Kidney tubule cell (primary cell): ENCODE measurements at places on chromosomes 12 and 14.

DNA sequence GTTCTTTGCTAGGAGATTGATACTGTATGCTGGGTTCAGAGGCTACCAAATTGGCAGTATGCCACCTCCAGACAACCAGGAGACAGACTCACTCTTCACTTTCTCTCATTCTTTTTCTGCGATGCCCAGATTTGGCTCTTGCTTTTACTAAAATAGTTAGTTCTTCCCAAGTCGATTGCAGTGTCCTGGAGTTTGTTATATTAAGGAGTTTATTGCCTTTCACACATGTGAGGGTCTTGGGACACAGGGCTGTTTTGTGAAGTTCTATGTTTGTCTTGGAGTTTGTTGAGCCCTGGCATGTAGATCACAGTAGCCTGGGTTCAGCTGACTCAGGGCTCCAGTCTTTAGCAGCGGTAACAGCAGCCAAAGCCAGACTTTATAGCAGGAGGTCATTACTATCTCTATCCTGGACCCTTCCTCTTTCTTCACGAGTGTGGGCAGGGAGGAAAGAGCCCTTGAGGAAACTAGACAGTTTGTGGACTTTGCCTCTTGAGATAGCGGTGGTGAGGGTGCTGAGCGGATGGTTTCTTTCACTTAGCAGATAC, 1.6 kb downstream of the MLEC start:
- peak; percentile 43 for DNase-seq

DNA sequence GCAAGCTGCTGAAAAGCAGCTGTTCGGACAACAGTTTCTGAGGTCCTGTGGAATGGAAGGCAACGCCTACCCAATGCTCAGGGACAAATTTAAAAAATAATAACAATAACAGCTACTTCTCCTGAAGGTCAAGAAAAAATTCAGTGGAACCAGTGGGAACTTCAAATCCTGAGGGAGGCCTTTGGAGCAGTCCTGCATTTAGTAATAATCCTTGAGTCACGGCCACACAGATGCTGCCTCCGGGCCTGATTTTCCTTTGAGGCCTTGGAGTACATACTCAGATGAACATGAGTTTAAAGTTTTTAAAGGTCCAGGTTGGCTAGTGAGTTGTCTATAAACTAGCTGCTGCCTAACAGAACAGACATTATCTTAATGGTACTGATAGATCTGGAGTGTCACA, 268.0 kb downstream of the MSRB3 start:
- no peak for DNase-seq

- DNase-seq: no peak
These were observed 21.8 kb downstream of the SH2B3 start for GRCh38 chr12:111427417-111428074.

DNA sequence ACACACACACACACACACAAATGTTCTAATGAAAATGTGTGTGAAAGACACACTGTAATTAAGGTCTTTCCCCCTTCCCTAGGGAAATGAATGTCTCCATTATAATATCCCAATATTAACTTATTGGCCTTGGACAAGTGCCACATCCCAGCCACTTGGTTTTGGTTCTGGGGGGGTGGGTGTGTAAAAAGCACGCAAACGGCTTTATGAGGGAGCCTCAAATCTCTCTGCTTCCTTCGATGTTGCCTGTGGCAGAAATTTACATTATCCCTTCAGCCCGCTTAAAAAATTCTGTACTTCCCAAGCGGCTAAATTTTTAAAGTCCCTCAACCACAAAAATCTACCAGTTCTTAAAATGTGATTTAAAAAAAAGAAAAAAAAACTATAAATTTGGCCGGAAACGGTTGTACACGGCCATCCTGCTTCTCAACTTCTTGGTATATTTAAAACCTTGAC, 432 bp downstream of the C14orf93 start:
- DNase-seq: no peak

DNA sequence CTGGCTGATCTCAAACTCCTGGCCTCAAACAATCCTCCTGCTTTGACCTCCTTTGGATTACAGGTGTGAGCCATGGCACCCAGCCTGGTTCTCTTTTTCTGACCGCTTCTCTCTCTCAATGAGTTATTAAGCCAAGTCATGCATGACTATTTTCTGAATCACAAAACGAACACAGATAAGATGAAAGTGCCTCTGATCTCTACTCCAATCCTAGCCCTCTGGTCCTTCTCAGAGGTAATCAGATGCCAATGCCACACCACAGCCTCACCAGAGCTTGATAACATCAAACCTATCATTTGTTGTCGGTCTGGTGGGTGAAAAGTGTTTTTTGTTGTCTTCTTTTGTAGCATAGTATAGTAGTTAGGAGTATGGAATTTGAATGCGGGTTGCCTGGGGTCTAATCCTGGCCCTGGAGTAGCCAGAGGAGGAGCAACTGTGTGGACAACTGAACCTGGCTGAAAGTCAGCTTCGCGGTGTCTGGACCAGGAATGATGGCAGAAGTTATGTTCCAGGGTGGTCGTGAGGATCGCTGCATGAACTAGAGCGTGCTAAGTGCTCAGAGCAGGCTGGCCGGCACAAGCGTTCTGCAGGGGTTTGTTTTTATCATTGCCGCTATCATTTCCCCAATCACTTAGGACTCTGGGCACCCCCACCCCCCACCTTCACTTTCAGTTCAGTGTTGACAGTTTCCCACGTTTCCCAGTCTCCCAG, 77.9 kb downstream of the SPRING1 start:
- DNase-seq: peak; percentile 47

DNA sequence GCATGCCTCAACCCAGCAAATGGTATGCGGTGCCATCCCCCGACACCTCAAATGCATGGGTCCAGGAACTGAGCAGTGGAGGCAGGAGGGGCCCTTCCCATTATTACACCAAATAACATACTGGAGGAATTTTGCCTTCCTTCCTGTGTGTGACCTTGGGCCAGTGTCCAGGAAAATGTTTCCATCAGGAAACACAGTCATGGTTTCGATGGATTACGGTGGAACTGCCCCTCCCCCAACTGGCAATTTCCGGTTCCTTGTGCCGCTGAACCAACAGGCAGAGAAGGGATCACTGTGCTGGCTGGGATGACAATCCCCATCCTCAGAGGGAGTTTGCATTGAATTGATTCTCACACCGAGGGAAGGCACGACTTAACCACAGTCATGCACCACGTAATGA, 9.1 kb upstream of the CDC42BPB start:
- DNase-seq: peak; percentile 82

GRCh38 chr12:124663206-124663605, 95.8 kb upstream of the NCOR2 start:
- no peak for DNase-seq

DNA sequence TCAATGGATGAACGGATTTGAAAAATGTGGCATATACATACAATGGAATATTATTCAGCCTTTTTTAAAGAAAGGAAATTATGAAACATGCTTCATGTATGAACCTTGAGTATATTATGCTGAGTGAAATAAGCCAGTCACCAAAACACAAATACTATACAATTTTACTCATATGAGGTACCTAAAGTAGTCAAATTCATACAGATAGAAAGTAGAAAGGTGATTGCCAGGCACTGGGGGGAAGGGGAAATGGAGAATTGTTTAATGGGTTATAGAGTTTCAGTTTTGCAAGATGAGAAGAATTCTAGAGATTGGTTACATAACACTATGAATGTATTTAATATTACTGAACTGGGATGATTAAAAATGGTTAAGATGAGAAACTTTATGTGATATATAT, 171.4 kb downstream of the TMTC3 start:
- no peak for DNase-seq

DNA sequence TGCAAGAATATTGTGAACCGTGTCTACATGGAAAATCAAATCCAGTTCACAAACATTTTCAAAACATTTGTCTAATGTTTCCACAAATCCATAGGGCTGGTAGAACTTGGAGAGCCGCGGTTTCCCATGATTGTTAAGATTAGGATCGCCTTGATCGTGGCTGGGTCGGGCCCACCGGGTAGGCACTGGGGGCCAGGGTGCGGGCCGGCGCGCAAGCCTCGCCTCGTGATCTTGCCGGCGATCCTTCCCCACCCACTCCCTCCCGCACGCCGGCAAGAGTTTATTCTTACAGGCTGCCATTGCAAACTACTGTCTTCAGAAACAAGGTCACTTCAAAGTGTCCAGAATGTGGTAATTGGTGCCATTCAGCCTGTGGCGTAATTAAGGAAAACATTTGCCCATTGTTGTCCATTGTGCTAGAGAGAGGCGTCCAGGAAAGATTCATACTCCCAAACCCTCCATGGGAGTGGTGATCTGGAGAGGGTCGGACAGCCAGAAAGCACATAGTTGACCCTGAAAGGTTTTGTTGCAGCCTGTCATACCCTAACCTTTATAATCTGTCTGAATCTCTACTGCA, 95.5 kb downstream of the BORCS5 start:
- DNase-seq: no peak

- DNase-seq: no peak
These were observed 274.1 kb downstream of the PCNX1 start for GRCh38 chr14:71181215-71182003.

DNA sequence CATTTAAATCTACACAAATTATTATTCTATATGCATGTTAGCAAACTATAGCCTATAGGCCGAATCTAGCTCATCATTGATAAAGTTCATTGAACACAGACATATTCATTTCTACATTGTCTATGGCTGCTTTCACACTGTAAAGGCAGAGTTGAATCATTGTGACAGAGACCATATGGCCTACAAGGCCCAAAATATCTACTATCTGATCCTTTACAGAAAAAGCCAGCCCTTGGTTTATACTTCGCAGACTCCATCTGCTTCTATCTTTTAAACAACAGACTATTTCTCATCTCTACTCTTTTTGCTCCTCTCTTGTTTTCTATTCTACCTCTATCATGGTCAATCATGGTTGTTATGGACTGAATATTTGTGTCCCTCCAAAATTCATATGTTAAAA, 190.7 kb downstream of the EXOC5 start:
- DNase-seq: no peak

DNA sequence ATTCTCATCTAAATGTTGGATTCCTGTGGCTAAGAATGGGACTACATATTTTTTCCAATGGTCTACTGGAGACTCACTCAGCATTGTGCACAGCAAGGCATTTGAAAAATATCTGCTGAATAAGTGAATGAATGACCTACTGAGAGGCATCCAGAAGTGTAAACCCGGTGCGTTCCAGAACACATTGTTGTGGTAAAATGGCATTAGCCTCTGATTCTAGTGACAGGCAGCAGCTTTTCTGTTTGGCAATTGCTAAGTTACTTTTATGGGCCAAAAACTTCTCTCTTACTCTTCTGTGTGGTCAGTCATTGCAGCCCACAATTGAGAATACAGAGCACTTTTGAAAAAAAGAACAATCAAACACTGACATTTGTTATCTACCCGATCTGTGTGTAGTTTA, 36.5 kb downstream of the WIF1 start:
- DNase-seq: no peak

- no peak for DNase-seq
These were observed 11.4 kb downstream of the MCRS1 start for GRCh38 chr12:49556391-49557186.

GRCh38 chr12:53516758-53517455, 9.6 kb upstream of the NPFF start:
- no peak for DNase-seq

DNA sequence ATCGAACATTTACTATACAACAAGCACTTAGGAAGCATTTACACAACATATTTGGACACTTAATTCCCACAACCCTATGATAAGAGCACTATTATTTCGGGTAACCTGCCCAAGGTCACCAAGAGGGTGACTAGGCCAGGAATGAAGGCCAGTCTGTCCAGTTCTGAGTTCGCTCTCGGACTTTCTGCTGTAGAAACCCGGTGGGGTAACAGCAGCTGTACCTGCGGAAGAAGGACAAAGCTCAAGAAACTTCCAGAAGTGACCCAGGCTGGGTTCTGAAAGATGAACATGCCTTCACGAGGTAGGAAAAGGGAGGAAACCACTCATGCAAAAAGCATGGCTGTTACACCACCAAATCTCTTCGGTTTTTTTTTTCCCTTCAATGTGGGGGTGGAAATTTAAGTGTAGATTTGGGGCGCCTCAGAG, 10.8 kb downstream of the PLA2G1B start:
- DNase-seq: peak; percentile 20

DNA sequence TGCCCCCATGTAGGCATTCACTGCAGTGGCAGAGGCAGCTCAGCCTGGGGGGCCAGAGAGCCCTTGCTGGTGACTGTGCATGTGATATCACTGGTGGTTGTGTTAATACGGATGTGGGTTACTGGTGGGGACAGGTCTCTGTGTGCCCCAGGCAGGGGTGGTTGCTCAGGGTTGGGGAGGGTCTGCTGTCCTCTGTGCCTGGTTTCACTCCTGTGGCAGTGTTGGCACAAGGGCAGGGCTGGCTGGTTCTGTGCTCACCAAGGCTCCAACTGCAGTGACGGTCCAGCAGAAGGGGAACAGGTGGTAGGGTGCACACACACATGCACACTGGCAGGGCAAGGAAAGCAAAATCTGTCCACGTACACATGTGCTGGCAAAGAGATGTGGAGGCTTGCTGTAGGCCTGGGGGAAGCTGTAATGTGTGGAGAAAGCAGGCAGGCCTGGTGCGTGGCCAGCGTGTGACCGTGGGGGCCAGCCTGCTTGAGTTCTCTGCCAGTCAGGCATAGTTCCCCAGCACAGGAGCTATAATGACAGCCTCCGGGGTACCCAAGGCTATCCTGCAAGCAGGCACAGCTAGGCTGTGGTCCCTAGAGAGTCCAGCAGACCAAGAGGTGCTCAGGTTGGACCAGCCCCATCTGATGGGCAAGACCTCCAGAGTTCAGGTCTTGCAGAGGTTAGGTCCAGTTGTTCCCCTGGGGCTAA, 254.6 kb downstream of the FBXL14 start:
- no peak for DNase-seq

DNA sequence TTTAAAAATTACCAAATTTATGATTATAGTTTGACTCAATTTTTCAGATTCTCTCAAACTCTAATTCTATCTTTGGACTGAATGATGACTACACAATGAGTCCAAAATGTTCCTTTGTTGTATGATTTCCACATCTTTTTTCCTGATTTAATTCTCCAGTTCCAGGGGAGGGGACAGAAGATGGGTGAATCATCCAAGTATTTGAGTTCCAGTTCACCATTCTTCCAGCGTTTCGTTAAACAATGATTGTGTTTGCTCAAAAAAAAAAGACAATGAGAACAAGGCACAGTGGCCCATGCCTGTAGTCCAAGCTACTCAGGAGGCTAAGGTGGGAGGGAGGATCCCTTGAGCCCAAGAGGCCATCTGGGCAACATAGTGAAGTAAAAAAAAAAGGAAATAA, 23.8 kb downstream of the BAZ1A start:
- no peak for DNase-seq
